T-helper 2 cell (primary cell): ENCODE measurements at places on chromosomes 13 and 19.

GRCh38 chr19:11141937-11142527 lies 13.6 kb downstream of the SPC24 start:
- DNase-seq: no peak

DNA sequence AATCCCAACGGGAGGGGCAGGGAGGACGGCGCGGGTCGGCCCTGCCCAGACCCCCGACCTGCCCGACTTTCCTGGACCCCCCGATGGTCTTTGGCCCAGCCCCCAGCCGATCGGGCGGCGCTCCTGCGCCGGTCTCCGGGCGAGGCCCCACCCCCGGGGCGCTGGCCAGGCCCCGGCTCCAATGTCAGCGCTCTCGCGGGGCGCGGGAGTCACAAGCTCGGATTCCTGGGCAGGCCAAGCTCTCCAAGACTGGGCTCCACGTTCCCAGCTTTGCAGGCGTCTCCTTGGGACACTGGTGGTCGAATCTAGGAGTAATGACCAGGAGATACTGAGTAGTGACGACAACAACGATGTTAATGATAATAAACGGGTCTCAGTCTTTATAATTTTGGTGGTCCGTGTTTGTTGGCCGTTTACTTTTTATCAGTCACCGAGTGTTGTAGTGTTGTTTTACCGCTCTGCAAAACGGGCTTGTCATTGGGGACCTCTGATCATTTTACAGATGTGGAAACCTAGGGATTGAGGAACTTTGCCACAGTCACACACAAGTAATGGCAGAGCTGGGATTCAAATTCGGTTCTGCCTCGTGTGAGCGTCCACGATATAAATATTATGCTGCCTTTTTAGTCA lies 545 bp downstream of the RAD23A start:
- DNase-seq: no peak

DNA sequence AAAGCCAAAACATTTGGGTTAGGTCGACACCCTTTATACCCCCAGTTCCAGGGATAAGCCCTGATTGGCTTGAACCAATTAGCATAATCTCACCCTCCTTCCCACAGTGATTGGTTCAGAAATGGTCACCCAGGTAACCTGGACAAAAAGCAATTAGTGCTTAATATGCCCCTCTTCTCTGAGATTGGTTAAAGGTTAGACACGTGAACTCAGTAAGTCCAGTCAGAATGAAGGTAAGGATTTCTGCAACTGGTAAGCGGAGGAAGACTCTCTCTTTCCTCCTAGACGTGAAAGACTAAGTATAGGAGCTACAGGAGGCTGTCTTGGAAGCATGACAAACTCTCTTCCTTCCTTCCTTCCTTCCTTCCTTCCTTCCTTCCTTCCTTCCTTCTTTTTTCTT lies 1.3 kb upstream of the PNMA8C start:
- no peak for DNase-seq

GRCh38 chr13:99842405-99842804 lies 129.2 kb downstream of the ZIC5 start:
- DNase-seq: no peak

- no peak for DNase-seq
Measured at GRCh38 chr13:113327391-113327765, 30.3 kb downstream of the LAMP1 start.

DNA sequence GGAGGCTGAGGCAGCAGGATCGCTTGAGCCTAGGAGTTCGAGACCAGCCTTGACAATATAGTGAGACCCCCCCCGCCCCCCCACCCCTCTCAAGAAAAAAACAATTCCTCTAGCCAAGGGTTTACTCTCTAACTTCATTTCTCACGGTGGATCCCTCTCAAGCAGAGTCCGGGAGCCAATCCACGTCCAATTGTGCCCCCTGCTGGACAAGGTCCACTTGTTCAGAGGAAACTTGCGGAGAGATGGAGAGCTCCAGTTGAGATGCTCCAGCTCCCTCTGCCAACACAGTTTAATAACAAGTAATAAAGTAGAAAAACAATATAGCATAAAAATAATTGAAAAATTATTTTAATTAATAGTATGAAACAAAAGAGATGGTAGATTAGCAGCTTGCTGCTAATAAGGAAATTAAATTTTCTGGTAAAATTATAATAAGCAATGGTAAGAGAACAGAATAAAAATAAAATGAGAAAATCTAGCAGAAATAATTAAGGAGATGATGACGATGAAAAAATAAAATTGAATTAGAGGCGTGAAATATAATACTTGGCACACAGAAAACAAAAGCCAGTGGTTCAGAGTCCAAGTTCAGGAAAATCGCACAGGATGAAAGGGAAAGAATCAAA lies 14.5 kb upstream of the SIGLEC14 start:
- no peak for DNase-seq

- no peak for DNase-seq
Measured at GRCh38 chr19:14517446-14517839, 754 bp downstream of the DNAJB1 start.

DNA sequence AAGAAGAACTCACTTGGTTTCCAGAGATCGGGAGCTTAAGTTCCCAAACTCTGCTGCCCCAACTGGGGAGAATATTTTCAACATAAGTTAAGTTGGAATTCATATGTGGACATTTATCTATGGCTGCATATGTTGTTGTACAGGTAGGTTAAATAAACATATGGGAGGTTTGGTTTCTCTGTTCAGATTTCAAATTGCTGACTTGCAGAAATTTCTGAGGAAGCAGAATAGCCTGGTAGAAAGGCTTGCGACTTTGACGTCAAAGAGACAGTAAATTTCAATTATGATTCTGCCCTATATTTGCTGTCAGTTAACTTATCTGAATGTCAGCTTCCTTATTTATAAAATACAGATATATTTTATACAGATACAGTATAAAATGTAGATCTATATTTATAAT lies 40.0 kb upstream of the TPP2 start:
- DNase-seq: no peak

GRCh38 chr19:54921082-54921481 lies 15.1 kb downstream of the NCR1 start:
- DNase-seq: no peak

DNA sequence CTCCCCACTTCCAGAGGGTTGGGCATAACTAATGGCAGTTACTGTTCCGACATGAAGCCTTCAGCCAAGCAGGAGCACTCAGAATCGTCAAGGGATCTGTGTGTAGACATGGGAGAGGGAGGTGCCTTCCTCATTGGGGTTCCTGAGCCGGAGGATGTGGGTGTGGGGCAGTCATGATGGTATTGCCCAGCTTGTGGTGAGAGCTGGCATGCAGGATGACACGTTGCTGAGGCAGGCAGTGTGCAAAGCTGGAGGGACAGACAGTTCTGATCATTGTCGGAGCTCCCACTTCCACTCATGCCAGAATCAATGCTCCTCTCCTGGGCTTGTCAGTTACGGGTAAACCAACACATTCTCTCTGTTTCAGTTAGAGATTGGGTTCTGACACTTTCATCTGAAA lies 83.9 kb upstream of the TSC22D1 start:
- no peak for DNase-seq

DNA sequence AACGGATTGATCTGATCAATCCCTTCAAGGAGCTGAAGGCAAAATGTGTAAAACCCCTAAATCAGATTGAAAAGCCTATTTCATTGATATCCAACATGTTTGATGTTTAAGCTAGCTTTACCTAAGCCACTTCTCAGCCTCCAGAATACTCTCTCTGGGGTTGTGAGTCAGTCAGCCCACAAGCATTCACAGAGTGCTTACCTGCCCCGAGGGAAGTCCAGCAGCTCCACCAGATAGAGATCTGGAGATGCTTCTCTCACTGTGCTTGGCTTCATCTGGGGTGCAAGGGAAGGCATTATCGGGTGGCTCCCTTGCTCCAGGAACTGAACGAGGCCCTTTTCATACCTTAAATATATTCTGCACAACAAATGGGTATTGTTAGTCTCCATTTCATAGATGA lies 159.7 kb downstream of the OXGR1 start:
- DNase-seq: no peak

DNA sequence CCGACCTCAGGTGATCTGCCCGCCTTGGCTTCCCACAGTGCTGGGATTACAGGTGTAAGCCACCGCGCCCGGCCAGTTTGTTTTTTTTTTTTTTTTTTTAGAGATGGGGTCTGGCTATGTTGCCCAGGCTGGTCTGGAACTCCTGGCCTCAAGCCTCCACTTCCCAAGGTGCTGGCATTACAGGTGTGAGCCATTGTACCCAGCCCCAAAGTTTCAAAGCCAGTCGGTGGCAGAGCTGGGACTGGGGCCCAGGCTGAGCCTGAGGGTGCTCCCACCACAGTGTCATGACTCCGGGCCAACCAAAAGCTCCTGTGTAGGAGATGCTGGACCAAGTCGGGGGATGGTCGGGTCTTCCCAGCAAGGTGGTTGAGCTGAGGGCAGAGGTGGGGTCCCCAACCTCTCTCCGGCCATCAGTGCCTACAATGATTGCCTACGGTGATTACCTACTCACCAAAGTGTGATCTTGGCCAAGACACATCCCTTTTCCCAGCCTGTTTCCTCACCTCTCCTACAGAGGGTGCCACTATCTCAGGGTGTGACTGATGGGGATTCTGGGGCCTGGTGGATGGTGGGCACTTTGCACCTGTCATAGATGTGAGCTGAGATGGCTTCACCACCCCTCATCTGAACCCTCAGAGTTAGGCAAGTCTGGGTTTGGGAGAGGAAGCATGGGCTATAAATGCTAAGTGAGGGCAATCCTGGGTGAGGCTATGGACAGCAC lies 5.9 kb upstream of the SAMD1 start:
- DNase-seq: no peak

GRCh38 chr13:30861163-30861562 lies 44.9 kb upstream of the MEDAG start:
- DNase-seq: no peak
